ENCODE measurements at places on chromosomes 5 and 9.

- no peak for DNase-seq
Measured at GRCh38 chr5:92779536-92779935, 801.5 kb downstream of the NR2F1-AS1 start.

GRCh38 chr5:72956324-72957140, 691 bp downstream of the FCHO2 start:
- peak; percentile 46 for DNase-seq

GRCh38 chr5:56995596-56995995, 43.7 kb upstream of the MIER3 start:
- no peak for DNase-seq

GRCh38 chr9:81787747-81788632, 98.6 kb upstream of the TLE1 start:
- DNase-seq = peak; percentile 91

DNA sequence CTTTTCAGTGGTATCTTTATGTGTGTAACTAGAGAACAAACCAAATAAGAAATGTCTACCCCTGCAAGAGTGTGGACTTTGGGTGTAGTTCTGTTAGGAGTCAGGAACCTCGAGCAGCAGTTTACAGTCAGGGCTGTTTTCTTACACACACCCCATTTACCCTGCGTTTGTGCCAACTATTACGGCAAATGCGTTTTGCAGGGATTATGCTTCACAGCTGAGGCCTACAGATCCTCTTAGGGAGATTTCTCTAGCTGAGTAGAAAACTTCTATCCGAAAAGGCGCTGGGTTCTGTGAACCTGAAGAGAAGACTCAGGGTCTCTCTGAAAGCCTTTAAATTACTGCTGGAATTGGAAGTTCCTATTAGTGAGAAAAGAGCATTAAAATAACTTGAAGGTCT, 51.4 kb downstream of the ACER2 start:
- no peak for DNase-seq
